Right hindlimb (tissue), 1 donor: ENCODE measurements at places on chromosomes 7 and 10.
A peak's percentile ranks its signal among the peaks of the same experiment; 100 is the strongest.

GRCh38 chr10:86520871-86521677 lies 518 bp downstream of the WAPL start:
- peak; percentile 71 for DNase-seq

GRCh38 chr7:116630357-116630756 lies 41.6 kb upstream of the MET start:
- no peak for DNase-seq

- peak; percentile 1 for DNase-seq
Measured at GRCh38 chr10:132291826-132292225, 15.9 kb downstream of the STK32C start.

DNA sequence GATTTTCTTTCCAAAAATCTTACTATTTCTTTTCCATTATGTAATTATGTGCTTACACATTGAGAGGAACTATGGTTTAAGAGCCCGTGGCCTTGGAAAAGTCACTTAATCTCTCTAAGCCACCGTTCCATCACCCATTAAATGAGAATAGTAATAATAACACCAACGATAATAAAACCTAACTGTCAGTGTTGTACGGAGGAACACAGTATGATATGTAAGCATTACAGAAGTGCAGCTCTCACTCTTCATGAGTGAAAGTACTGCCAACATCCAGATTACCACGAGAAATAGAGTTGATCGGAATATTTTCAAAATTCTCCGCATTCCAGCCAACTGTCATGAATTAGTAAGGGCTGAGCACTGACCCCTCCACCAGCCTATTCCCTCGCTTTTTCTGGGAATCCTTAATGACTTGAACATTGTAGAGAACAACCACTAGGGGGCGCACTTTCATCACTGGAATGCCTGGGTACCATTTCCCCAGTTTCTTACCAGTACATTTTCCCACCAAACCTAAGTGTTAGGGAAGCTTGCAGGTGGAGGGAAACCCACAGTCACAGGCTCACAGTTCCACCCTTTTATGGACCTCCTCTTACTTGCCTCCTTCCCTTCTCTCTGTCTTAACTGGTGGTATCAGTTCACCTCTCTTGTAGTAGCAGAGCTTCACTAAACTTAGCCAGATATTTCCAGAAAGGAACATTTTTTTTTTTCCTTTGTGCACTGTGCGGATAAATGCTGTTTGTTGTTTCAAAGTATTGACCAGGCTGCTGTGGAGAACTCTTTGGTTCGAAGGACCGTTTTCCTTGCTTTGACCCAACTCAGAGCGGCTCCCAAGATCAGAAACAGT lies 27.8 kb downstream of the NKX2-3 start:
- peak; percentile 30 for DNase-seq

DNA sequence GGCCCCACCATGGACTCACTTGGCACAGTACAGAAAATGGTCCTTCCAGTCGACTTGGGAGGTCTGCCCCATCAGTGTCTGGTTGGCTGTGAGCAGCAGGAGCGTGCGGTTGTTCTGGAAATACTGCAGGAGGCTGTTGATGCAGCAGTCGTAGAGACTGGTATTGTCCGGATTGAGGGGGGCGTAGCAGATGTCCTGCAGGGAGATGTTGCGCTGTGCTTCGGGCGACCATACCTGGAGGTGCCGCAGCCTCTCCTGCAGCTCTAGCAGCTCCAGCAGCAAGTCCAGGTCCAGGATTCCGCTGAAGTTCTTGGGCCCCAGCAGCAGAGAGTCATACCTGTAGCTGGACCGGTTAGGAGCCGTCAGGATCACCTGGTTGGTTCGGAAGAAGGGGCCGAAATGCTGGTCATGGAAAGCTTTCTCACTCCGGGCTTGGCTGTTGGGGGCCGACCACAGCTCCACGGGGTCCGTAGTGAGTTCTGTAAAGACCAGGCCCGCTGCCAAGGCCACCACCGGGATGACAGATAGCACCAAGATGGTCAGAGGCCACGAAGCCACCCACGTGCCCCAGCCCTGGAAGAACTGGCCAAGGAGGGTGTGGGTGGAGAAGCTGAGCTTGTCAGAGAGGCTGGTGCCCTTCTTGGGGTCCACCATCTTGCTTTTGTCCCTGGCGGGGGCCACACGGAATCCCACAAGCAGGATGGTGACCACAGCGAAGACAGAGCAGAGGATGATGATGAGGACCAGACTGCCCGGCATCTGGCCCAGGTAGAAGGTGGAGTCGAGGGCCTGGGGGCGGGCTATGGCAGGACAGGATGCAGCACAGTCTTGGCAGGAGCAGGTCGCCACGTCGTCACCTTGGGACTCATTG lies 2.1 kb downstream of the NPC1L1 start:
- no peak for DNase-seq

- DNase-seq: no peak
Measured at GRCh38 chr7:147586526-147586925, 1004.0 kb upstream of the C7orf33 start.

DNA sequence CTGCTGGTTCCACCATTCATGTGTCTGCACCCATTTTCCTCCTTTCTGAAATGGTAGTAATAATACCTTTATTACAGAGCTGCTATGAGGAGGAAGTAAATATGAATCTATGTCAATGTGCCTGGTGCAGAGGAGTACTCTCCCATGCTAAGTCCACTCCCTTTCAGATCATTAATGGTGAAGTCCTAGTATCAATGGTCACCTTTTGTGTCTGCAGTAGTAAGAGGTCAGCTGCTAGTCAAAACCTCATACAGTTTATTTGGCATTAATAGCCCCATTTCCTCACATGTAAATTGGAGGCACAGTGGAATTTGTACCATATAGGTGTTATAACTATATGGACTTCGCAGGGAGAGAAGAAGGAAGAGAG lies 581.0 kb downstream of the REEP3 start:
- no peak for DNase-seq

DNA sequence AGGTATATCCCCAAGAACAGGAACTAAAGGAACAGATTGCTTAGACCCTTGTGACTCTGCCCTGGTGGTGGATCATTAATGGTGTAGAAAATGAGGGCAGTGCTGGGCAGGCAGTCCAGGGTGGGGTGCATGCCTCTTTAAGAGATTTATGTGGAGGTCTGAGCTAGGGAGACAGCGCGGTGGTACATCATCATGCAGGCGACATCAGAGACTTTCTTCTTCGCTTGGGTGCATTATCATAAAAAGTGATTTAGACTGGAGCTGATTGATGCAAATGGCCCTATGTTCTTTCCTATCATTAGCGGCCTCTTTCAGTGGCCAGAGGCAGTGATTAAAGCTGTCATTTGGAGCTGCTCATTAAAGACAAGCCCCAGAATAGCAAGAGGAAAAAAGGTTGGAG lies 519.1 kb upstream of the GALNT17 start:
- no peak for DNase-seq

- DNase-seq: no peak
Measured at GRCh38 chr10:7354330-7355047, 56.3 kb downstream of the SFMBT2 start.

GRCh38 chr10:72809006-72809405 lies 84.5 kb upstream of the OIT3 start:
- no peak for DNase-seq

GRCh38 chr7:128935342-128935730 lies 2.4 kb upstream of the IRF5 start:
- no peak for DNase-seq

DNA sequence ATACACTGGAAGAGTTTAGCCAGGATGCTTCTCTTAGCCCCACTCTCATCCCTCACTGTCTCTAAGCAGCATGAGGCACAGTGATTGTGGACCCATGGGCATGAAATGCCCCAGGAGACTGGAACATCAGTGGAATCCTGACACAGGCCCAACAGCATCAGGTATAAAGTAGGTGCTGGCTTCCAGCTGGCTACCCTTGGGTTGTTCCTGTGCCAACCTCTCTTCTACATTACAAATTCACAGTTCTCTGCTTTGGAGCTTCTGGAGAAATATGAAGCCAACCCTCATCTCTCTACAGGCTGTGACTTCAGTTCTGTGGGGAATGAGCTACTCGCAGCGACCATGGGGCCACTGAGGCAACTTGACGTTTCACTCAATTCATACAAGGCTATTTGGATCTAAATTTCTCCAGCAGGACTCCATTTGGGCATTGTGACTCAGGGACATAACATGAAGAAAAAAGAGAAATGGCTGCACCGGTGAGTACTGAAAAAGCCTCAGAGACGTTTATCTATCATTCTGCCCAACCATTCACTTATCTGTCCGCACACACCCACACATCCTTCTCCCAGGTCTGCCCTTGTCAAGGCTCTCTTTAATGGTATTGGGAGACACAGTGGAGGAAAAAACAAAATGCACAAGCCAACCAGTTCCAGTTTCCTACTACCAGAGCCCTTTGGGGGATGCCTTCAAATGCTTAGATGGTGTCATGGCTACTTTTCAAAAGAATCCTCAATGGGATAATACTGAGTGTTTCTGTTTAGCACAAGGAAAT lies 35.4 kb upstream of the TM9SF3 start:
- no peak for DNase-seq

DNA sequence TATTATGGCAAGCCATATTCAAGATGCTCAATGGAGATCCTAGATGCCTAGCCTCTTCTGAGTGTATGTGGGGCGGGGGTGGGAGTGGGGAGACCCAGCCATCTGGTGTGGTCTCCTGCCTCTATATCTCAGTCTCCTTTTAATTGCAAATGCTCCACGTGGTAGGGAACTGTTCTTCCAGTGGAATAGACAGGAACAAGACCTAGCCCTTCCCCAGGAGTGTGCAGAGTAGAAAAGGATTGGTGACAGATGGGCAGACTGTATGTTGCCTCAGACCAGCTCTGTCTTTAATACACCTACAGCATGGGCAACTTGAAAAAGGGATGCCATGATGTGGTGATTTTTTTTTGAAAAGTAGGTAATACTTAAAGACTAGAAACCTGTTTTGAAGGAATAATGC lies 12.6 kb downstream of the CYP3A5 start:
- no peak for DNase-seq

- DNase-seq: no peak
Measured at GRCh38 chr7:125355899-125356298, 426.3 kb upstream of the POT1 start.

GRCh38 chr7:47411901-47412300 lies 170.0 kb downstream of the TNS3 start:
- DNase-seq: no peak

- no peak for DNase-seq
Measured at GRCh38 chr7:144452064-144452463, 48.6 kb upstream of the NOBOX start.

DNA sequence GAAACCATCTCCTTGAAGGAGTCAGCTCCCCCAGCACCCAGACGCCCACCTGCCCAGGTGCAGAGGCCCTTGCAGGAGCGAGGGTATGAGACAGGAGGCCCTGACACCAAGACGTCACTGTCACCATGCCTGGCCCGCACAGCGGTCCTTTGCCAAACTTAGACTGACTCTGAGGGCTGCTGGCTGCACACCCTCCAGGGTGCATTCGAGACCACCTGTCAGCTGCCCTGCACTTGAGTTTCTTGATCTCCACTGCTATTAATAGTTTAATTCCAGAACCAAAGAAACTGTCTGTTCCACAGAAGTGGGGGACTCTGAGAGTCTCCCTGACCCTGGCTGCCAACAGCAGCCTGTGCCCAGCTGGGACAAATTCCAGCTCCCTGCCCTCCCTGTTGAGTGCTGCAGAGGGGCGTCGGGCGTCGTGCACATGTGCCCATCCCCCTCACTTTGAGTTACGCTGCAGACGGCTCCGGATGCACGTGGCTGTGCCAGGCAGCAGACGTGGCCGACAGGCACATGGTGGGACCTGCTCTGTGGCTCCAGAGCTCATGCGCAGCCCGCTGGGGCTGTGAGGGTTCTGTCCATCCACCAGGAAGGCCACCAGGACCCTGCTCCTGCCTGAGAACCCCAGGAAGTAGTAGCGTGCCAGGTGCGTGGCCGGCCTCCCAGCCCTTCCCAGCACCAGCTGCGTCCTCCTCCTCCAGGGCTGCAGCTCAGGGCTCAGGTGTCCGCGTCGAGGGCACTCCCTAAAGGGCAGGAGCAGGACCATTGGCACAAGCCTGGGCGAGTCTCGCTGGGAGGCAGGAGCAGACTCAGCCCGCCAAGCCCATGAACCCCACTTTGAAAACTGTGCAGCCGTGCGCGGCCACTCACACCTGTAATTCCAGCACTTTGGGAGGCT lies 24.8 kb downstream of the ELFN1 start:
- DNase-seq: no peak

GRCh38 chr10:97532935-97533671 lies 34.4 kb downstream of the UBTD1 start:
- peak; percentile 78 for DNase-seq

DNA sequence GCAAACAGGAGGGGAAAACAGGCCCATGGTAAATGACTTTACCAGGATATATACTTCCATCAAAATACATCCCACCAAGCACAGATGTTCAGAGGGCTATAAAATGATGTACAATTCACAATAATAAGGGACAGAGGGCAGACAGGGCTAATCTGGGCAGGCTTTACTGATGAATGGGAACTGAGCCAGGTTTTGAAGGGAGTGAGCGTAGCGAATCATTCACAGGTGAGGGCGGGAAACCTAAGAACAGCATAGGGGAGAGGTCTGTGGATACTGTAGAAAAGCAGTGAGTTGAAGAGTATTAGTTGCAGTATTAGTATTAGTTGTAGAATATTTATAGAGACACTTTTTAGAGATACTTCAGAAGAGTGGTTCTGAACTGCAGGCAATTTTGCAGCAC lies 180.8 kb downstream of the JAZF1 start:
- no peak for DNase-seq

GRCh38 chr10:100600218-100600617 lies 64.5 kb downstream of the HIF1AN start:
- no peak for DNase-seq

DNA sequence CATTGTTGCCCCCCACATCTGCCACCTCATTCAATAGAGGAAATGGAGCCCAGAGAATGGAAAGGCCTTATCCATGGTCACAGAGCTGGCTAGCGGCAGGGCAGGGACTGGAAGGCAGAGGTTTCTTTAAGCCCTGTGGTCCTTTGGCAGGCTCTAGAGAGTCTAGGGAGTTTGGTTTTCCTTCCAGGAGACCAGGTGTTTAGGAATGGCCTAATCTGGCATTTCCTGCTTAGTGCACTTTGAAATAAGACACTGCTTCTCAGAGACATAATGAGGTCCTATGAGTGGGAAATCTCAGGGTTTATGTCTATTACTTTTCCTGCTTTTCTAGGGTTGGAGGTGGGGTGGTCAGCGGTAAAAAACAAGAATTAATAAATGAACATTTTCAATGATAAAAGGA lies 6.1 kb downstream of the MARVELD1 start:
- no peak for DNase-seq

DNA sequence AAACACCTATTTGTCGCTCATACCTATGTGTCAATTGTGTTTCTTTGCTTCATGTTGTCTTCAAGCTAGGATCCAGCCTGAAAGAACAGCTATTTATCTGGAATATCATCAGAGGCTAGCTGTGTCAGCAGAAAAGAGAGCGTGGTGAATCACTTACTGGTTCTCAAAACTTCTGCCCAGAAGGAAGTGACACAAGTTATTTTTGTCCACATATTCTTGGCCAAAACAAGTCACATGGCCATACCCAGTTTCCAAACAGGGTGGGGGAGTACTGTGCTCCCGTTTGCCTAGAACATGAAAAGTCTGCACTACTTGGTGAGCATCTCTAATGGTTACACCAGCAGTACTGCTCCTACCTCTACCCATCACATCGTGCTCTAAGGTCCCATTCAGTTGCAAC lies 160.9 kb upstream of the CSTF2T start:
- DNase-seq: peak; percentile 45

GRCh38 chr10:34698979-34699378 lies 116.1 kb downstream of the PARD3 start:
- no peak for DNase-seq
